ENCODE measurements at places on chromosomes 1 and 21.

- DNase-seq, result no peak
Measured at GRCh38 chr21:34967509-34968289, 81.4 kb downstream of the RUNX1 start.

DNA sequence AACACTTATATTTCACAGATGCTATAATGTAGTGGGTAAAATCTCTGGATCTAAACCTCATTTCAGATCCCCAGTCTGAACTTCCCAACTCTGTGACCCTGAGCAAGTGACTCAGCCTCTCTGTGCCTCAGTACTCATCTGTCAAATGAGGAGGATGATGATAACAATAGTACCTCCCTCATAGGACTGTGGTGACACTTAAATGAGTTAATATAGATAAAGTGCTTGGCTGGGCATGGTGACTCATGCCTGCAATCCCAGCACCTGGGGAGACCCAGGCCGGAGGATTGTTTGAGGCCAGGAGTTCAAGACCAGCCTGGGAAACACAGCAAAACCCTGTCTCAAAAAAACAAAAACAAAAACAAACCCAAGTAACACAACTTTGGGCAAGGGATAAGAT, 4.7 kb upstream of the ECE1 start:
- no peak for DNase-seq

DNA sequence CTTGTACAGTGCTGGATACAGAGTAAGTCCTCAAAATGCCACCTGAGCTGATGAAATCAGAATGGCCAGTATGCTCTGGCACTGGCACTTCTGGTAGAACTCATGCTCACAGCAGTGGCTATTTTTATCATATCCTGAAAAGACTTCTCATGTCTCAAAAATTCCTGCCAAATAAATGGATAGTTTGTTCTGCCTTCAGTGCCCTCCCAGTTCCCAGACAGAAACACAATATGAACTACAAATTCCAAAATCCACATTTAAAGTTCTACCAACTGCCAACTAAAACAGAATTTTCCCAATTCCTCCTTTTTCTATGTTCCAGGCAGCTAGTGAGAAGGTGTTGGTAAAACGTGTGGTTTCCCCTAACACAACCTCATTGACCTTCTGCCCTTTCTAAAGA, 51.4 kb upstream of the RGS1 start:
- no peak for DNase-seq

GRCh38 chr1:69738458-69739250, 170.9 kb downstream of the LRRC7 start:
- DNase-seq, result no peak

DNA sequence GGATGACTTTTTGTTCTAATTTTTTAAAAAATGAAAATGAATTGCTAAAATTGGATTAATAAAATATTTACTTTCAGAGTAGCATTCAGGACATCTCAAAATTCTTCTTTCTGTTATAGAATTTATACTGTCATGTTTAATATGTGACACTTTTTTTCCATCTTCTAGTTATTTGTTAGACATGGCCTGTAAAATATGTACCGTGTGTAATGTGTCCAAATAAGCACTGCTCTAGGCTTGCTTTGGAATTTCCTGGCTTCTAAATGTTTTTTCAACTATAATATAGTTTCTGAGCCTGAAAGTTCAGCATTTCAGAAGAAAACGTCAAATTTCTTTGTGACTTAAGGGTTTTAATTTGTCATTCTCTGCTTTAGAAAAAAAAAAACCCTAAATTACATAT, 243.6 kb downstream of the DNM3 start:
- DNase-seq, result no peak

GRCh38 chr1:185786524-185786923, 52.3 kb downstream of the HMCN1 start:
- no peak for DNase-seq

- DNase-seq, result no peak
Measured at GRCh38 chr1:94974824-94975223, 47.9 kb upstream of the CNN3 start.

DNA sequence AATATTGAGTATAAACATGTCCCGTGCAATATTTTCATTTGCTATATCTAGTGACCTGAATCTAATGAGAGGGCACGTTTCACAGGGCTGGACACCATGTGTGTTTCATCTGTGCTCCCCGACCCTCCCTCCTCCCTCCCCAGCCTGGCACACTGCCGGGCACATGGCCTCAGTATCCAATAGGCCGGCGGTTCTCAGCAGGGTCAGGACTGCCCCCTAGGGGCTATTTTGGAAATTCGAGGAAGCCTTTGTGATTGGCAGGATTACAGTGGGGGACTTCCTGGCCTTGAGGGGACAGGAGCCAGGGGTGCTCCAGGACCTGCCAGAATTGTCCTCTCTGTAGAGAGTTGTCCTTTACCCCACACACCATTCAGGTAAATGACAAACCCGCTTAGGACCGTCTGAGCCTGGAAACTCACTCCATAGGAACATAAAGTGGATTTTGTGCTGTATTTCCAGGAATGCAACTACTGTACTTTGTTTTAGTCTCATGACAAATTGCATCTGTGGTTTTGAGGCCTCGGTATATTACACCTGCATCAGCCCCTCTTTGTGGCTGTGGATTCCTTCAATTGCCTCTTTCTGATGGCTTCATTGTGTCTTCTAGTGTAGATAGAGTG, 109.5 kb upstream of the SIM2 start:
- DNase-seq, result peak; percentile 7

DNA sequence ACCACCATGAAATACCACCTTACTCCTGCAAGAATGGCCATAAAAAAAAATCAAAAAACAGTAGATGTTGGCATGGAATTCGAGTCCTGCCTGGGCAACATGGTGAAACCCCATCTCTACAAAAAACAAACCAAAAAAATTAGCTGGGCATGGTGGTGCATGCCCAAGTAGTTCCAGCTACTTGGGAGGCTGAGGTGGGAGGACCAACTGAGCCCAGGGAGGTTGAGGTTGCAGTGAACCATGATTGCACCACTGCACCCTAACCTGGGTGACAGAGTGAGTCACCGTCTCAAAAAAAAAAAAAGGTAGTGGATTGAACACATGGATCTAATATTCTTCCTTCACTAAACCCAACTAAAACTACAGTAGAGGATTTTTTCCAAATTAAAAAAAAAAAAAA, 125.9 kb downstream of the CCDC185 start:
- no peak for DNase-seq

- peak; percentile 57 for DNase-seq
Measured at GRCh38 chr1:150995896-150996295, 10.8 kb downstream of the MINDY1 start.

- DNase-seq, result no peak
Measured at GRCh38 chr1:81125672-81126071, 675.1 kb upstream of the ADGRL2 start.

GRCh38 chr1:247411621-247412327, 4.2 kb upstream of the NLRP3 start:
- DNase-seq, result no peak

- DNase-seq, result no peak
Measured at GRCh38 chr1:90561911-90562310, 155.2 kb downstream of the BARHL2 start.

DNA sequence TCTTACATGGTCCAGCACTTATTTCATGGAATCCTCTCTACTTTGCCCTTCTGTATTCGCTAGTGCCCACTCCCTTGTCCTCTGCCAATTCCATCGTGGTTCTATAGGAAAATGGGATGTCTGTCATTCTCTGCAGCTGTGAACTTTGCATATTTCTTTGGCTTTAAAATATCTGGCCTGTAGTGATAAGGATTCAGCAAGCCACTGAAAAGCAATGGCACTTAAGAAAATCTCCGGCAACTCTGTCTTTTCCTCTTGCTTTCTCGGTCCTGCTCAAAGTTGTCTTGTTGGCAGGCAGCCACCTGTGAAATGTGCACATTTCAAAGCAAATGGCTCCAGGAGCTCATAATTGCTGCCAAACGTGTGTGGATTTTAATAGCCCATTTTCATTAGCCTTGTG, 91.8 kb downstream of the CHD1L start:
- no peak for DNase-seq
